Renal pelvis (tissue), 12 donors: ENCODE measurements at places on chromosomes 12 and 14. TPM values are rescaled to one million over a fixed set of nuclear protein-coding genes. Genes with fewer than 3 reads are reported as not detected.
A peak's percentile ranks its signal among the peaks of the same experiment; 100 is the strongest.

Gene HOXC9
- 29.8 TPM for polyA plus RNA-seq

- no peak for DNase-seq
Measured at GRCh38 chr14:81268016-81268416, 47.3 kb upstream of the GTF2A1 start.

DNA sequence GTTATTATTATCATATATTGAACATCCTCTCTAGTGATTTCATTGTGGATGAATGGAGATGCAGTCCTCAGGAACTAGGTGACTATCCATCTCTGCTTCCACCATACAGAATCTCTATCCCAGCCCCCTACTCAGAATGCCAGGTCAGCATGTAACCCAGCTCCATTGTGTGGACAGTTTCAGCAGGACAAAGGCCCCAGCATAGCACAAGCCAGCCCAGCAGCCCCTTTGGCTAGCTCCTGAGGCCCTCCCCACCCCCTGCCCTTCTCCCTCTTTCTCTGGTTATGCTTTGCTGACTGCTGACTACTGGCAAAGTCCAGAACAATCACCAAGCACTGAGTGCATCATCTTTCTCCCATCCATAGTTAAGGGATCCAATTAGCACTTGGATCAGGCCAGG is 5.8 kb upstream of the SPRYD4 start:
- DNase-seq, result no peak

Gene KRT6C
- polyA plus RNA-seq, result not detected

Gene SFSWAP
- polyA plus RNA-seq, result 61.5 TPM

DNA sequence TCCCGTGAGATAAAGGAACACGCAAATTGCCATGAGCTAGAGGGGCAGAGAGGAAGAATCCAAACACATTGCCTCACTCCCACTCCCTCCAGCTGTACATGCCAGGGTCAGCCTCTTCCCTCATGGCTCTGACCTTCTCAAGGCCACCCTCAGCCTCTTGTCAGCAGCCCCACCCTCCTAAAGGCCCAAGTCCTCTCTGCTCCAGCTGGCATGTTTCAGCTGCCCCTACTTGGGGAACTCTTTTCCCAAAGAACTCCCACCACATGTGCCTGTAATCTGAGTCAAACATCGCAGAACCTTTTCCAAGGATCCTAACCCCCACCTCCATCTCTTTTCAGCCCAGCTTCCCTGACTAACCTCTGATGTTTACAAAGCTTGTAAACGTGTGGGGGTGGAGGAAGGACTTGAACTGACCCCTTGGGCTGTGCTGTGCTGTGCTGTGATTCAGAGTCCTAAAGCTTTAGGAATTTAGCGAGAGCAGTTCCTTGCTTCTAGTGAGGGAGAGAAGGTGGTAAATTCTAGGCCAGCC is 7.3 kb upstream of the CACNB3 start:
- peak; percentile 70 for DNase-seq

- no peak for DNase-seq
Measured at GRCh38 chr12:102425109-102426039, 55.0 kb downstream of the IGF1 start.

DNA sequence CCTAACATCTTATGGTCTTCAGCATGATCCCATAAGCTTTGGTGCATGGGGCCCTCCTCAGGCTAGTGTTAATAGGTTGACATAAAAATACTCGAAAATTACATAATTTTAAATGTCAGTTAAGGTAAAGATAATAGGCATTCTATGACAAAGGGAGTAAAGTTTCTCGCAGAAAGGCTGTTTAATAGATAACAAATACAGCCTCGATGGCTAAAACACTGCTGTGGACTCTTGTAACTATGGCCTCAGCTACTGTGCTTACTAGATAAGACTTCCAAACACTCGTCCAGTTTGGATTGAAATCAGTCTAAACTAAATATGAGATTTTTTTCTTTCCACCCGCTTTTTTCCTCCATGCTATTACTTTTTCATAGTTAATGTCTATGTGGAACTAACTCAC is 23.2 kb upstream of the MGST1 start:
- no peak for DNase-seq

- no peak for DNase-seq
Measured at GRCh38 chr12:32870716-32871115, 25.9 kb downstream of the PKP2 start.

- no peak for DNase-seq
Measured at GRCh38 chr12:56676851-56677580, 11.1 kb downstream of the PTGES3 start.

Gene PRB2
- not detected for polyA plus RNA-seq

DNA sequence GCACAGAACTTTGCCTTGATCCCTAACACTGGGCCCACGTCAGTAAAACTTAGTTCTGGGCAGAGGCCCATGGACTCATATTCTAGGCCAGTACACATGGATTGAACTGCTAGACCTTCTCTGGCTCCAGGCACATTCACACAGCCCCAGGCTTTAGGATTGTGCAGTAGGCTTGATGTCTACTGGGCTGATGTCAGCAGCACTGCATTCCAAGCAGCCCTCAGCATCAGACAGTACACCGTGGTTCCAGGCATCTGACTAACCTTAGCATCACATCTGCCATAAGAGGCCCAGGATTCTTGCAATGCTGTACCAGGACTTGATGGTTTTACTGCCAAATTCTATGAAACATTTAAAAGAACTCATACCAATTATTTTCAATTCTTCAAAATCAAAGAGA is 301.9 kb downstream of the CCER1 start:
- DNase-seq, result no peak

DNA sequence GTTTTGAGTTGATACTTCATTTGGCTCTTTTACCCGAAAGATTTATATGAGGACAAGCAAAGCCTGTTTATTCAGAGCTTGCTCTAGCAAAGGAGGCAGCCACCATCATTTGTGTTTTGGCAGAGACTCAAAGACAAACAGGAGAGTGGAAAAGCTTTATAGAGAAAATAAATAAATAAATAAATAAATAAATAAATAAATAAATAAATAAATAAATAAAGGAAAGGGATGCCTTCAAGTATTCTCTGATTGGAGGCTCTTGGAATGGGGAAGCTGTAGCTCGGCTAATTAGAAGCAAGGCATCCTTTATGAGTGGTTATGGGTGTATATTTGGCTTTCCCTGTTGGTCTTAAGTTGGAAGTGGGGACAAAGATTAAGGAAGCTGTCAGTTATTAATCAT is 229.8 kb downstream of the RASSF9 start:
- no peak for DNase-seq

DNA sequence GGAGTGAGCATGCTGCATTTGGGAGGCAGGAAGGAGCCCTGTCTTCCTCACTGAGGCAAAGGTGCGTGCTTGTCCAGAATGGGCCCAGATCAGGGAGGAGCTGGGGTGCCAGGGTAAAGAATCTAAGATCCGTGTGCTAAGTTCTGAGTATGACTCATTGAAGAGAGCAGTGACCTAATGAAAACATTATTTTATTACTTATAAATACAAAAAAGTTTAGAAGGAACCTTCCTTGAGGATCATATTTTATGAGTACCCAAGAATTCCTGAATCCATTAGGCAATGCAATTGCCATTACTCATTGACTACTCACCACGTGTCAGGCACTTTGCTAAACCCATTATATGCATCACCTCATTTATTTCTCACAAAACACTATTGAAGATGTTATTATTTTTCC is 264.7 kb downstream of the EGLN3 start:
- DNase-seq, result no peak

DNA sequence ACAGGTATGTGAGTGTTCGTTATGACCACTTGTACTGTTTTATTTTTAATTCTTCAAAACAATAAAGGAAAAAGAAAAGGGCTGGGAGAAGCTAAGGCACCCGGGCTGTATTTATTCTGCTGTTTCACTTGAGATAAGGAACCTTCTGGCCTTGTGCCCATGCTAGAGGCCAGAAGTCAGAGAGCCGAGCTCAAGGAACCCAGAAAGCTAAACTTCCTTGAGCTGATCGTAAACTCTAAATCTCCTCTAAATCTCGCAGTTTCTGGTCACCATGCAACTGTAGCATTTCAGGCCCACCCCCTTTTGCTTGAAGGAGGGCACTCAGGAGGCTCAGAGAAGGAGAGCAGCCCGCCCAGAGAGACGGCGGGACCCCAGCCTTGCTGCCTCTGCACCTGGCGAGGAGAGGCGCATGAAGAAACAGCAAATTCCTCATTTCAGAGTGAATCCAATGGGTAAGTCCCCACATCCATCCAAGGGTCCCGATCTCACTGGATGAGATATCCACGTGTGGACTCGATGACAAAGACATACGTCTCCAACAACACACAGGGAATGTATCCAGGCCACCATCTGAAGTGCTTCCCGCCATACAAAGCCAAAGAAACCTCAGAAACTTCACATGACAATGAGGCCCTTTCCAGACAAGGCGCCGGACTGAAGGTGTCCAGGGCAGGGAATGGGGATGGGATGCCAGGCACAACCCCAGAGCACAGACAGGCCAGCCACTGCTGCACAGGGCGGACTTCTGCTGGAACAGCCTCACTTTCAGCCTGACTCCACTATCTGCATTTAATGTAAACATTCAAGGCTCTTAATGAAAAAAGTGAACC is 14.6 kb downstream of the CCDC88C start:
- no peak for DNase-seq

Gene OR6C2
- polyA plus RNA-seq, result not detected

GRCh38 chr12:109896188-109896587 is 3.9 kb upstream of the TCHP start:
- DNase-seq, result no peak

Gene HEBP1
- 59.3 TPM for polyA plus RNA-seq

GRCh38 chr12:19891936-19892591 is 452.8 kb downstream of the AEBP2 start:
- no peak for DNase-seq

- no peak for DNase-seq
Measured at GRCh38 chr12:94169495-94169894, 21.1 kb downstream of the PLXNC1 start.

- peak; percentile 64 for DNase-seq
Measured at GRCh38 chr14:74141703-74142102, 56.9 kb downstream of the LIN52 start.

DNA sequence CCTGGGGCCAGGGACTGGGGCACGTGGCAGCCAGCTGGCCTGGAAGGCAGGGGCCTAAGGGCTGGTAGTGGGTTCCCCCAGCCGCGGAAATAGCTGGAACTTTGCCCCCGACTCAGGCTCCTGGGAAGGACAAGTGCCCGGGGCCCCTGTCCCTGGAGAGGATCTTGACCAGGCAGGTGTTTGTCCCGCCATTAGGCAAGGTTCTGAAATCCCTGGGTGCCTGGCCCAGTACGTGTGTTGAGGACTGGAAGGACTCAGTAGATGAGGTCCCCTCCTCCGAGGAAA is 94.2 kb downstream of the B4GALNT3 start:
- DNase-seq, result no peak

Gene FGF23
- polyA plus RNA-seq, result not detected

Gene CABP1
- 4.7 TPM for polyA plus RNA-seq

GRCh38 chr14:100711493-100711892 is 15.2 kb upstream of the DLK1 start:
- no peak for DNase-seq

GRCh38 chr14:95756127-95756526 is 42.2 kb upstream of the TCL1A start:
- no peak for DNase-seq

Gene SYT1
- 17.3 TPM for polyA plus RNA-seq

- no peak for DNase-seq
Measured at GRCh38 chr12:125105600-125105999, 40.4 kb downstream of the AACS start.

GRCh38 chr14:58299401-58300330 is 1.3 kb downstream of the ARID4A start:
- peak; percentile 23 for DNase-seq

Gene COX8C
- 0.73 TPM for polyA plus RNA-seq

- no peak for DNase-seq
Measured at GRCh38 chr14:30180219-30180618, 252.6 kb upstream of the PRKD1 start.

DNA sequence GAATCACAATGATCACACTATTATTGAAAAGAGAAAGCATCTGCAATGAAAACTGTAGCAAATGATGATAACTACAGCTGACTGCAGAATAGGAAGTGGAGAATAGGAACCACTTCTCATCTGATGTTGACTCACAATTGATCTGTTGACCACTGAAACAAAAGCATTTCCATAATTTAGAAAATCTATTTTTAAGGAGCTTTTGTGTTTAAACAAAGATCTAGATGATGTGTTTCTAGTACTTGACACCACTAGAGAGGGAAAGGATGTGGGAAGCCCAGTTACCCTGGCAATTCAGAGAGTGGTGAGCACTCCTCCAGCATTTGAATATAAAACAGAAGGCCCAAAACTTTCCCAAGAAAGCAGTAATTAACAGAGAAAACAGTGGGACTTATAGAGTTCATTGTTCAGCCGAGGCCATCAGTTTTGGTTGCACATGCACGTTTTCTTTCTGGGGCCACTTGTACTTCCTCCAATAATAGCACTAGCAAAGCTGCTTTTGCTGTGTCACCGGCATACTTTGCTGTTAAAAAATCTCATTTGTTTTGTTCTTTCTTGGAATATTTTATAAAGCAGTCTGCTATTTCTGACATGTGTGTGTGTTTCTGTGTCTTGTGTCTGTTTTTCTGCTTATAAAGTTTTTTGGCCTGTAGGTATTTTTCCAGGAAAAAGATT is 76.1 kb upstream of the HECTD1 start:
- DNase-seq, result no peak

Gene PRKCH
- polyA plus RNA-seq, result 15.8 TPM

Gene JAG2
- 11.4 TPM for polyA plus RNA-seq

Gene NT5DC3
- 8.5 TPM for polyA plus RNA-seq

Gene RASSF9
- polyA plus RNA-seq, result 11.6 TPM

Gene CBLN3
- 4.2 TPM for polyA plus RNA-seq

Gene ACOT4
- 3.5 TPM for polyA plus RNA-seq

Gene RGS6
- polyA plus RNA-seq, result 0.93 TPM

GRCh38 chr12:81644503-81644902 is 114.6 kb downstream of the PPFIA2 start:
- peak; percentile 34 for DNase-seq

DNA sequence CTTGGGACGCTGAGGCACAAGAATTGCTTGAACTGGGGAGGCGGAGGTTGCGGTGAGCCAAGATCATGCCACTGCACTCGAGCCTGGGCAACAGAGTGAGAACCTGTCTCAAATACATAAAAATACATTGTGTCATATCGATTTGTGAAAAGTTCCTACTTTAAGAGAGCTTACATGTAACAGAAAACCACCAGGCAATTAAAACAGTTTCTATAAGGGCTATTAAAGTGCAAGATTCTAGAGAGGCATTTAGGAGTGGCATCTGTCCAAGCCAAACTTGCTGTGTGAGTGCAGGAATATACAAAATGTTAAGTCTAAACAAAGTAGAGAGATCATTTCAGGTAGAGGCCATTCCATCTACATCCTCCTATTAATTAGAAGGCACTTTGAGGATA is 1.7 kb upstream of the NEK9 start:
- DNase-seq, result no peak

GRCh38 chr12:57166971-57167371 is 19.6 kb upstream of the LRP1-AS start:
- no peak for DNase-seq

- peak; percentile 49 for DNase-seq
Measured at GRCh38 chr14:61479746-61480502, 158.5 kb downstream of the PRKCH start.
